ENCODE measurements at places on chromosomes 16 and 17.

GRCh38 chr17:36592316-36592715, 637 bp downstream of the DHRS11 start:
- peak; percentile 70 for DNase-seq

- no peak for DNase-seq
Observed at GRCh38 chr16:21103941-21104860, 46.4 kb downstream of the DNAH3 start.

GRCh38 chr17:17950347-17950746, 21.9 kb downstream of the TOM1L2 start:
- no peak for DNase-seq

DNA sequence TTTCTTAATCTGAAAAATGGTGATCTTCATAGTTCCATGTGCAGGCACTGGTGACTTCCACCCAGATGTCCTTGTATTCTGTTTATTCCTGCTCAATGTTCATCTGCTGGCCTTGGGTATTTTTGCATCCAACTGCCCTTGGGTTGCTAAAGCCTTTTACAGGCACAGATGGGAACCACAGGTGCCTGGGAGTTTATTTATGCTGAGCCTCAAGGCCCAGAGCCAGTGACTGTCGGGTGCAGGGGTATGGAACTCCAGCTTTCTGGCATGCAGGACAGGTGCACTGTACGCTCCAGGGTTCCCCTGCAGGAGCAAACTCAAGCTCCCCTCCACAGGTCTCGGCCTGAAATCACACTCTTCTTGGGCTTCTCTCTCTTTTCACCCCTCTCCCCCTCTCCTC, 22.3 kb downstream of the DYNLRB2 start:
- no peak for DNase-seq

DNA sequence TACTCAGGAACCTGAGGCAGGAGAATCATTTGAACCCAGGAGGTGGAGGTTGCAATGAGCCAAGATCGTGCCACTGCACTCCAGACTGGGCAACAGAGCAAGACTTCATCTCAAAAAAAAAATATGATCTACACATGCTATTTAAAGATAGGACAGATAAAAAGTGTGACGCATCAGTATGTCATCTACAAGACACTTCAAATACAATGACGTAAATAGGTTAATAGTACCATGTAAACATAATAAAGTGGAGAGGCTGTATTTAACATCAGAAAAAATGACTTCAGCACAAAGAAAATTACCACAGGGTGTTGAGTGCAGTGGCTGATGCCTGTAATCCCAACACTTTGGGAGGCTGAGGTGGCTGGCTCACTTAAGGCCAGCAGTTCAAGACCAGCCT, 20.2 kb downstream of the ZNF778 start:
- DNase-seq: no peak

- no peak for DNase-seq
Observed at GRCh38 chr16:25260416-25260815, 2.8 kb upstream of the ZKSCAN2 start.

GRCh38 chr16:31487071-31487719, 4.3 kb downstream of the SLC5A2 start:
- no peak for DNase-seq

- DNase-seq: no peak
Observed at GRCh38 chr17:5219536-5219935, 15.1 kb downstream of the SCIMP start.

DNA sequence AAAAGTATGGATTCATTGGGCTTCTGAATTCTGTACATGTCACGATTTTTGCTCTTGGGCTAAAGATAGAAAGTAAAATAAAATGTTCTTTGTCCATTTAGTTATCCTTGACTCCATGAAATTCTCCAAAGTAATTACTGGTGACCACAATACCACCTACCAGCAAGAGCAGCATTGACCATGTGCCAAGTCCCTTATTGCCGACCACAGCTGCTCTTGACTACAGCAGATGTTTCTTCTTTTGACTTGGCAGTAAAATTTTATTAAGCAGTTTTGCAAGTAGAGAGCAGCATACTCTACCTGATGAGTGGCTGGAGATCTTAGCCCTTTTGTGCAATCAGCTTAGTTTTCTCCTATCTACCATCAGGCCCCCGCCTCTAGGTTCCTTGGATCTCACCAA, 152.2 kb upstream of the TBX2 start:
- peak; percentile 63 for DNase-seq

GRCh38 chr16:1297018-1297696, 12.3 kb upstream of the UBE2I start:
- no peak for DNase-seq

- no peak for DNase-seq
Observed at GRCh38 chr16:46777804-46778203, 29.7 kb upstream of the MYLK3 start.

DNA sequence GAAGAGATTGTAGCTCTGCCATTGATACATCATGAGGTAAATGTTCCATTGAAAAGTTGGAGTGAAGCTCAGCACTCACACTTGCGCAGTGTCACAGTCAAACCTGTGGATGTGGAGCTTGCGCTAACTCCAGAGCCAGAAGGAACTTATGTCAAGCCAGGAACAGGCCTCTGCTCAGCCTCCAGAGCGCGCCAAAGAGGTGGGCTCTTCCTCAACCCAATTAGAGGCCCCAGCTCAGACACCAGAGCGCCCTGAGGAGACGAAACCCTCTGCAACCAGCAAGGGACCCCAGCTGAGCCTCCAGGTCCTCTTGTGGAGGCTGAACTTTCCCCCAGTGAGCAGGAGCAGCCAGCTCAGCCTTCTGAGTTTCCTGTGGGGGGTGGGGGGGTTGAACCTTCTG, 61.5 kb upstream of the FBXO47 start:
- DNase-seq: no peak

GRCh38 chr17:43906951-43907424, 348 bp downstream of the MPP2 start:
- no peak for DNase-seq

GRCh38 chr17:80061421-80061820, 25.0 kb downstream of the CCDC40 start:
- no peak for DNase-seq

DNA sequence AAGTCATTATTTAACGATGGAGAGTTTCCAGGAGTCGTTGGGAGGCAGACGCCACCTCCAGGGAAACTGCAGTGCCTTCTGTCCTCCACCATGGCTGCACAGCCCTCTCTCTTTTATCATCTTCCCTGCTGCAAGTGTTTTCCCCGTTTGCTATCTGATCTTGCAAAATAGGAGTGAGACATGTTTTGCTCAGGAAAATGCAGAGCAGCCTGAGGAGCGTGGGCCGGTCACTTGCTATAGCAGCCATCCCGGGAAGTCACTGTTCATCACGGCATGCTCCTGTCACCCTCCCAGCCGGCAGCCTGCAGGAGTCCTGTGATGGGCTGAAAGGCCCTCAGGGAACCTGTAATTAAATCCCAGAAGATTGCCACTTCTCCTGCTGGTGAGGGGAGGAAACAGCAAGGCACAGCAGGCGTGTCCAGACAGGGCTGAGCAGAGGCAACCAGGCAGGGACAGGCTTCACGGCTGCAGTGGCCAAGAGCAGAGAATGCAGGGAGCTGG, 143.1 kb downstream of the GSG1L start:
- peak; percentile 30 for DNase-seq

DNA sequence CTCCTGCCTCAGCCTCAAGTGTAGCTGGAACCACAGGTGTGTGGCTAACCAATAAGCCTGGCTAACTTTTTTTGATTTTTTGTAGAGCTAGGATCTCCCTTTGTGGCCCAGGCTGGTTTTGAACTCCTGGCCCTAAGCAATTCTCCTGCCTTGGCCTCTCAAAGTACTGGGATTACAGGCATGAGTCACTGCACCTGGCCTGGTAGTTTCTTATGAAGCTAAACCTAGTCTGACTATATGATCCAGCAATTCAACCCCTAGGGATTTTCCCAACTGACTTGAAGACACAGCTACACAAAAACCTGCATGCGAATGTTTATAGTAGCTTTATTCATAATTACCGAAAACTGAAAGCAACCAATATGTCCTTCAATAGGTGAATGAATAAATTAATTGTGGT, 176.2 kb upstream of the IRX3 start:
- DNase-seq: no peak

DNA sequence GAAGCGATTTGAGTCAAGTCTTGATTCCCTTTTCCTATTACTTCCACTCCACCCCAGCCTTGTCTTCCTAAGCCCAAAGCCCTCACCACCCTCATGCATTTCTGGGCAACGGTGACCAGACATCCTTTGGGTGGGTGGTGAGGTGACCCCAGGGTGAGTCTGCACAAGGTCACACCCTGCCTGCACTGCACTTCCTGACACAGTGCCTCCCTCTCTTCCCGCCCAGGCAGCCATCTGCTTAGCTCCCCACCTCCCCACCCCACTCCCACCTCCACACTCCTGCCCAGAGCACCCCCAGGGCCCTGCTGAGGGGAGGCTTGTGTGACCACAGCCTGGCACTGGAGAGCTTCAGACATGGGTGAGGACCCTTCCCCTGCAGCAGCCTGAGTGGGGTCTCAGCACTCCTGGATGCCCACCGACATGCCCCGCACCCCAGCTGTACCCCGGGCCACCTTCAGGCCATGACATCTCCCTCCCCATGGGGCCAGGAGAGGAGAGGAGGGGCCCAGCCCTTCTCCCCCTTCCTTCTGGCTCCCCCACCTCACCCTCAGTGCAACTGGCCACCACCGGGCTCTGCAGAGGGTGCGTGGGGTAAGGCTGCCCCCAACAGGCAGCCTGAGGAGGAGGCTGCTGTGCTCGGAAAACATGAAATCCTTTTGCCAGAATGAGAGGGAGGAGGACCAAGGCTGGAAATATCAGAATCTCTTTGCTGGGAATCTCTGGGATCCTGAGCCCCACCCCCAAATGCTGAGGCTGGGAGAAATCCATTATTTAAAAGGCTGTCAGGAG, 68.6 kb downstream of the CCT6B start:
- DNase-seq: peak; percentile 23

- peak; percentile 13 for DNase-seq
Observed at GRCh38 chr16:80027007-80027965, 426.7 kb upstream of the MAF start.

GRCh38 chr17:9755083-9755482, 36.3 kb downstream of the DHRS7C start:
- no peak for DNase-seq

GRCh38 chr16:928526-928925, 42.3 kb downstream of the LMF1 start:
- no peak for DNase-seq

- DNase-seq: no peak
Observed at GRCh38 chr16:31360251-31360650, 5.3 kb downstream of the ITGAX start.

GRCh38 chr17:27296428-27296979, 2.6 kb downstream of the WSB1 start:
- DNase-seq: no peak

DNA sequence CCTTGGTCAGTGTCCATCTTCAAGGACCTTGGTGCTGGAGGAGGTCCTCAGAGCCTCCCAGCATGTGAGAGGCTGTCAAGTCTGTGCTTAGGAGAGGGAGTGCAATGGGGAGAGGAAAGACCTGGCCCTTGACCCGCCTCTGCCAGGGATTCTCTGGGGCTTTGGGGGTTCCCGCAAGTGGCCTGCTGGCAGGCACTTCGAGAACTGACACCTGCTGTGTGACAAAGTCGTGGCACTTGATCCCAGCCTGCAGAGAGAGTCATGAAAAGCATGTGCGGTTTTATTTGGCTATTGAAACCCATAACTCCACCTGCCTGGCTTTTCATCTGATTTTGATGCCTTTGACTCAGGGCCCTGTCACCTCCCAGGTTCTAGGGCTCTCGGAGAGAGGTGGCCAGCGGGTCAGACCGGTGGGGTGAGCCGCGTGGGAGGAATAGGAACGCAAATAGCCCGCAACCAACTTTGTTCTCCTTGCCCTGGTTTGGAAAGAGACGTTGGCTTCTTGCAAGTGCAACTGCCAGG, 42.8 kb upstream of the GSE1 start:
- DNase-seq: no peak

DNA sequence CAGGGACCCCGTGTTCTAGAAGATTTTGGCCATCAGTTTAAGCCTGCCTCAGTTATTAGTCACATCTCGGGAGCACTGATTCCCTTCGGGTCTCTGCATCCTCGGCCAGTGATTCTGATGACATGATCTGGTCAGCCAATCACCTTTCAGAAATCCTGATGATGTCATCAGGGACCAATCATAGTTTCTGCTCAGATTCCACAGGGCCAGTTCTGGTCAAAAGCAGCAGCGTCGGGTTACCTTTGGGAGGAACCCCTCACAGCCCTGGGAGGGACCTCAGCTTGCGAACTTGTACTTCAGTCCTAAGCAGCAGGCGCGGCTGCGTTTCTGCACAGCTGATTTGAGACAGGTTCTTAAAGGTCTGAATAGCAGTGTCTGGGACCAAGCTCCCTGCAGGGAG, 13.9 kb downstream of the KDM8 start:
- DNase-seq: no peak

DNA sequence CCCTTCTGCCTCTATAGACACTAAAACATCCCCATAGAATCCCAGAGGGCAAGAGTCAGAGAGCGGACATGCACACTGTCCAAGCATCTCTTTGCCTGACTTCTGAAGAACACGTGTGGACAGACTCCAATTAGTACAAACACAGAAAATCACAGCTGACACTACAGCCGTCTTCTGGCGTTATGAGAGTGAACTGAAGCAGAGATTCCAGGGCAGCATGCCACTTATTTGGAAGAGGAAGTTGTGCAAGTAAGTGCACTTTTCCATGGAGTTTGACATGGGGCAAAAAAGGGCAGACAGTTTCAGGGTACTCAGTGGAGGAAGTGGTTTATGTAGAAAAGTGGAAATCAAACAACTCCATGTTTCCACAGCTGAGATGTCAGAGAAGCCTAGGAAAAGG, 16.8 kb upstream of the ZNF287 start:
- no peak for DNase-seq

GRCh38 chr16:57479205-57479975, 6.9 kb downstream of the DOK4 start:
- DNase-seq: peak; percentile 5

GRCh38 chr17:81114351-81115093, 50.8 kb upstream of the PVALEF start:
- DNase-seq: no peak

- peak; percentile 37 for DNase-seq
Observed at GRCh38 chr17:35866341-35866950, 2.2 kb downstream of the HEATR9 start.

DNA sequence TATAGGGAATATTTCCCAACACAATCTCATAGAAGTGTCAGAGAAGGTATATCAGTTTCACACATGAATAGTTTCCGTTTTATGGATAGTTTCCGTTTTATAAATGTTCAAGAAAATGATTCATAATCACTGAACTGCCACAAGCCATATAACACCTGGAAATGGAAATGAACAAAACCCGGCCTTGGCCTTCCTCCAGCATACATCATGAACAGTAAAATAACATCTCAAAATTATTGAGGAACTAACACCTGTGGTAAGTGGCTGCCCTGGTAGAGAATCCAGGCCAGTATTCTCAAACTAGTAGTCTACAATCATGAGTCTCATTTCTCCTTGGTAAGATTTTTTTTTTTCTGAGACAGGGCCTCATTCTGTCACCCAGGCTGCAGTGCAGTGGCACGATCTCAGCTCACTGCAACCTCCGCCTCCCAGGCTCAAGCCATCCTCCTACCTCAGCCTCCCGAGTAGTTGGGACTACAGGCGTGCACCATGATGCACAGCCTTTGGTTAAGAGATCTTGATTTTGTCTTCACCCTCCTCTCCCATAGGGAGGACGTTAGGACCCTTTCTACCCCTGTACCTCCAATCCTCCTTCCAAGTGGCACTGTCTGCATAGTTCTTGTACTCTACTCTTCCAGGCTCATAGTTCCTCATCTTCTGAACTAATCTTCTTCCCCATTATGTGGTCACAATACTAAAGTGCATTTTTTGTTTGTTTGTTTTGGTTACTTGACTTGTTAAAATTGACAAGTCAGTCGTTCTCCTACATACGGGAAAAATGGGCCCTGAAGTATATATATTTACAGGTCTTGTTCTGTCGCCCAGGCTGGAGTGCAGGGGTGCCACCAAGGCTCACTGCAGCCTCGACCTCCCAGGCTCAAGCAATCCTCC, 15.0 kb upstream of the RGS9 start:
- DNase-seq: no peak
